ENCODE measurements at places on chromosomes 12 and 14.

GRCh38 chr12:15472036-15472435, 149.7 kb downstream of the PTPRO start:
- DNase-seq: no peak

DNA sequence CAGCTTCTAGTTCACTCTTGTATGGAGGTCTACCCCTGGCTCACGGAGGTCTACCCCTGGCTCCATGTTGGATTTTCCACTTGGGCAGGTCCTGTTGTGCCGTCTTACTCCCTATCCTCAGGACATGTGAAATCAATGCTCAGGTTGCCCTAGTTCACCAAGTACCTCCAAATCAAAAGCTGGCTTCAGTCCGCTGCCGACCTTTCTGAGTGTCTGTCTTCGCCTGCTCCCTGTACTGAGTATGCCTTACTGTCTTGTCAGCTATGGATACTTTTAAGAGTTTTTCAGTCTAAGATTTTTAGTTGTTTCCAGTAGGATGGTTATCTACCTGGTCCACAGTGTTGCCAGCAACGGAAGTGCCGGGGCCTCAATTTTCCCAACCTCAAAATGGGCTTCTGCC, 40.1 kb upstream of the BCL11B start:
- no peak for DNase-seq

DNA sequence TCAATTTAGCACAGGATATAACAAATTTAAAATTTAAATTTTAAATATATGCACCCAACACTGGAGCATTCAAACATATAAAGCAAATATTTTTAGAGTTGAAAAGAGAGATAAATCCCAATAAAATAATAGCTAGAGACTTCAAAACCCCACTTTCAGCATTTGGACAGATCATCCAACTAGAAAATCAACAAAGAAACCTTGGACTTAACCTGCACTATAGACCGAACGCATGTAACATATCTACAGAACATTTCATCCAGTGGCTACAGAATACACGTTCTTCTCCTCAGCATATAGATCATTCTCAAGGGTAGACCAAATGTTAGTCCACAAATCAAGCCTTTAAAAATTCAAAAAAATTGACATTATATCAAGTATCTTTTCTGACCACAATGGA, 64.0 kb downstream of the SPTSSA start:
- DNase-seq: no peak

GRCh38 chr14:29941401-29941800, 13.8 kb upstream of the PRKD1 start:
- DNase-seq: no peak

GRCh38 chr12:71090971-71091370, 66.8 kb downstream of the TSPAN8 start:
- DNase-seq: no peak
